ENCODE measurements at places on chromosomes 11 and 22. TPM values are rescaled to one million over a fixed set of nuclear protein-coding genes. Genes with fewer than 3 reads are reported as not detected.

- peak; percentile 74 for DNase-seq
Observed at GRCh38 chr11:111797145-111797581, 31.0 kb upstream of the PPP2R1B start.

DNA sequence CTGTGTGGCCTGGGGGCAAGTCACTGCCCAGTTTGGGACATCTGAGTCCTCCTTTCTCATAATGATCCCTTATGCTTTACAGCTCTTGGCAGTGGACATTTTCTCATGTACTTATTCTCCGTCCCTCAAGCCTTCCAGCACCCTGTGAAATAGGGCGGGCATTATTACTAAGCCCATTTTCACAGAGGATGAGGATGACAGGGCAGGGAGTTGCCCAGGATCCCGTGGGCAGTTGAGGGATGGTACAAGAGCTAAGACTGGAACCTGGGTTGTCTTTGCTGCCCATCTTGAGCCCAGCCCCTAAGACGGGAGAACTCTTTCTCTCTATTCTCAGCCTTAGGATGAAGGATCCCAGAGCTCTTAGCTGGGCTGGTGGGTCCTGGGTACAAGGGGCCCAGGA lies 11.2 kb downstream of the CD82 start:
- DNase-seq: no peak

DNA sequence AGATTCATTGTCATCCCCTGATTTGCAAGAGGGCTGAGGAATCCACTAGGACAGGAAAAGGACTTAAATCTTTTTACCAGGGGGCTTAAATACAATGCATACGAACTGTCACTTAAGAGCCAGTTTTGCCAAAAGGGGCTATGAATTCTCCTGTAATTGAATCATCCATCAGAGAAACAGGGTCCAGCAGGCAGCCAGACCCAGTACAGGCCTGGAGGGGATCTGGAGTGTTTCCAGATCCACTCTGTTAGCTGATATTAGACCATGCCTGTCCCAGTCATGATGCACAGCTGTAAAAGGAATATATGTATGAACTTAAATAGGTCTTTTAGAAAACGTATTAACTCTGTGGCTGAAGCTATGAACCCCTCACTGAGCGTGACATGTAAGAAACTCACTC lies 53.8 kb upstream of the PRSS23 start:
- no peak for DNase-seq

- DNase-seq: no peak
Observed at GRCh38 chr11:66684635-66685034, 6.9 kb upstream of the RBM4B start.

- no peak for DNase-seq
Observed at GRCh38 chr11:44191322-44192016, 96.0 kb downstream of the EXT2 start.

DNA sequence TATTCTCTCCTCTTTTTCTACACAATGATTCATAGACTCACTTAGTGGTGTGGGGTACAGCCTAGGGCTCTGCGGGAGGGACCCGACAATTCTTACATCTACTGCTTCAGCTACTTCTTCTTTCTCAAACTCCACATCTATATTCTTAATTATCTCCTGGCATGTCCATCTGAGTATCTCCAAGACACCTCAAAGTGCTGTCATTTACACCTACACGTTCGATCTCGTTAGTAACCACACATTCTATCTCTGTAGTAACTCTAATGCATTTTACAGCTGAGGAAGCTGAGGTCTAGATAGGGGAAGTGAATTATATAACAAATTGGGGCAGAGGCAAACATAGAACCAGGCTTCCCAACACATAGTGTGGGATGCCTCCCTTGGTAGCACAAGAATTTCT lies 27.7 kb upstream of the RRM1 start:
- no peak for DNase-seq

DNA sequence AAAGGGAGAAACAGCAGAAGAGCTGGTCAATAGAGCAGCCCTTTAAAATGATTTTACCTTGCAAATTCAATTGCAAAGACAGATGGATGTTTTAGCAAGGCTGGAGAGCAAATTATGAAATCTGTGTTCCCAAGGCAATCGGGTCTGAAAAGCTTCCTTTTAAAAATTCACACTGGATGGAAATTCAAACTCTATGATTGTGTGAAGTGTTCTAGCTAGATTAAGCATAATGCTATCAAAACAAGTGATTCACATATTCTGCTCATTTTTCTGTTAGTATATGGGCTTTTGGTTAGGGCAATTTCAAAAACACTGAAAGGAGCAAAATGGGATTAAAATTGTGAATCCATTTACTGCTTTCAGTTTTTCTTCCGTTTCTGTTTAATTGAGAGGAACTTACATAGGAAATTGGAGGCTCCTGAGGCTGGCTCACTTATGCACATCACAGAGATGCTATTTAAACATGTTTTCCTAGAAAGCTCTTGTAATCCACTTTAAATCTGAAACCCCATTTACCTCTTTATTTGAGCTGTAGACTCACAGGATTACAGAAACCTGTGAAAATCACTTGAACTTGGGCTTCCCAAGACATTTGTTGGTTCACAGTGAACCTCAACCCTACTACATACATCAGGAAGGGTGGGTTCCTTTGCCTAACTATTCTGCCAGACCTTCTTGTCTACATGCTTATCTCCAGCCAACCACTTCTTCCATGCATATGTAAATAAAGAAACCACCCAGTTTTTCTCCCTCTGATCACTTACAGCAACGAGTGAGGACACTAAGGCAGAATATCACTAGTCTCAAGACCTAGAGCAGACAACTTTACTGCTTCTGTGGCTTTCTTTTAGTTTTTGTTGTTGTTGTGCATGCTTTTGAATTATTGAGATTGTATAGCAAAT lies 201.9 kb upstream of the PITPNB start:
- no peak for DNase-seq

GRCh38 chr11:126233391-126233790 lies 21.8 kb downstream of the FAM118B start:
- DNase-seq: no peak

GRCh38 chr22:29937940-29938693 lies 55.1 kb downstream of the MTMR3 start:
- DNase-seq: no peak

- DNase-seq: no peak
Observed at GRCh38 chr11:94849839-94850238, 81.7 kb downstream of the AMOTL1 start.

DNA sequence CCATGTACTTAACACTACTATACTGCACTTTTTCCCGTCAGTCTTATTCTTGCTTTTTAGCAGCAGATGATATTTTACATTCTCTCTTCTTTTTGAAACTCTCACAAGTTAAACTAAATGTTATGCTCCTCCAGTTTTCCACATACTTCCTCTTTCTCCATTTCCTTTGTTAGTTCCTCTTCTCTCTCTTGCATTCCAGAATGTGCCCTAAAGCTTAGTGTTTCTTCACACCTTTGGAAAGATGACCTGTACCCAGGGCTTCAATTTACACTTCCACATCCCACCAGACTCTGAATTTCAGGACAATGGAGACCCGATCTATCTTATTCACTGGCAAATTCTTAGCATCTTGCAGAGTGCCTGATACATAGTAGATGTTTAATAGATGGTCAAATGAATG lies 51.8 kb downstream of the APIP start:
- DNase-seq: no peak

- no peak for DNase-seq
Observed at GRCh38 chr11:29656597-29656996, 360.2 kb downstream of the KCNA4 start.

DNA sequence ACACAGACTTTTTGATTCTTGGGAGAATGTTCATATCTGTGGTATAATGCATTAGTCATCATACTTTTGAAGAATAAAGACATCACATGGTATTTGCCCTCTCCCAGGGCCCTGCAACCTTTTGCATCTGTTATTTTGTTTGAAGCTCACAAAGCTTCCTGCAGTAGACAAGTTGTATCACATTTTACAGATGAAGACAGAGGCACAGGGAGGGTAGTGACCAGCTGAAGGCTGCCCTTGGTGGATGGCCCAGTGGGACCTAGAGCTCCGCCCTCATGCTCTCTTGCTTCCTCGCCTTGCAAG lies 66.4 kb downstream of the UBASH3B start:
- no peak for DNase-seq

GRCh38 chr11:123740787-123741158 lies 687 bp downstream of the ZNF202 start:
- peak; percentile 22 for DNase-seq

GRCh38 chr22:27488456-27489177 lies 312.9 kb downstream of the MN1 start:
- DNase-seq: peak; percentile 32

GRCh38 chr11:120013325-120014250 lies 124.3 kb downstream of the TRIM29 start:
- DNase-seq: peak; percentile 63

GRCh38 chr22:21994881-21995444 lies 12.4 kb upstream of the TOP3B start:
- no peak for DNase-seq

GRCh38 chr11:134911514-134912180 lies 499.6 kb upstream of the B3GAT1 start:
- no peak for DNase-seq

DAGLA gene
- 7.5 TPM for total RNA-seq

IGLL1 gene
- not detected for total RNA-seq

FAM181B gene
- total RNA-seq: 0.32 TPM

FOLR3 gene
- total RNA-seq: not detected

BDNF gene
- total RNA-seq: 0.10 TPM

SCGB1A1 gene
- total RNA-seq: 2.3 TPM

CD82 gene
- 41.6 TPM for total RNA-seq

MYBPC3 gene
- 0.42 TPM for total RNA-seq

PKNOX2 gene
- 1.3 TPM for total RNA-seq

KDM4E gene
- not detected for total RNA-seq

CRYBB3 gene
- 0.48 TPM for total RNA-seq

NRXN2 gene
- 2.2 TPM for total RNA-seq

APOA4 gene
- not detected for total RNA-seq

TEX54 gene
- total RNA-seq: not detected

LRRC75B gene
- total RNA-seq: 7.9 TPM

TRIM29 gene
- 3.4 TPM for total RNA-seq

DCDC1 gene
- total RNA-seq: not detected

Measured in colonic mucosa (tissue), 4 donors.